ENCODE measurements at places on chromosomes 2 and 18.

DNA sequence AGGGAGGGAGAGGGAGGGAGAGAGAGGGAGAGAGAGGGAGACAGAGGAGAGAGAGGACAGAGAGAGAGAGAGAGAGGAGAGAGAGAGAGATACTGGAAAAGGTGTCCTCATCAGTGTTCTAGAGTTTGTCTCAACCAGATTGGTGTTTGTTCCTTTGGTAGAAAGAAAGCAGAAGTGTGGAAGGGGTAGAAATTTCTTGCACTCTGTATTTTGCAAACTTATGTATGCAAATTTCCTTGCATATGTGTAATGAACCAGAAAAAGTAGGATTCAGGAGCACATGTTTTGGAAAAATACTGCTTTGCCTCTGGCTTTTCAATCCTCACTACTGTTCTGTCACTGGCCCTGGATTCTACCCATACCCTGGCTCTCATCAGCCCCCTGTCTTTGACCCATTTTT, 1.1 kb upstream of the SP140 start:
- no peaks in the 10 kb centered on the region for H3K27me3 ChIP-seq
- no peaks in the 10 kb centered on the region for H3K4me1 ChIP-seq
- no peak overlapping the region for H3K4me3 ChIP-seq
- no peak overlapping the region for H3K27ac ChIP-seq
- no peak for DNase-seq

GRCh38 chr2:173855661-173856060, 109.5 kb downstream of the SP3 start:
- H3K4me1 ChIP-seq: no peaks in the 10 kb centered on the region
- no peak for DNase-seq
- no peak overlapping the region for H3K4me3 ChIP-seq
- H3K27me3 ChIP-seq: no peaks in the 10 kb centered on the region

DNA sequence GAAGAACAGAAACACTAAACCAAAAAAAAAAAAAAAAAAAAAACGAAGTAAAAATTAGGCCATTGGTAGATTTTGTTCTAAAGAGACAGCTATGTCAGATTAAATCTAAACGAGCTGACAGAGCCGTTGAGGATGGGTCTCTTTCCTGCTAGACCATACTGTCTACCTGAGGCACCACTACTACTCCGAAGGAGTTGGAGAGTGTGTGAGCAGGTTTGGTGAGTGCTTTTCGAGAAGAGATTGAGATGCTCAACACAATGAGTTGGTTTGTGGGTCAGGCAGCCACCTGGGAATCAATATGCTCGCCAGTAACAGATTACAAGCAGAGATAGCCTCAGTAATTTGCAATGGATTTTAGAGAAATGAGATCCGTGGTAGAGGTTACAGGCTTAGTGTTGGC, 281.5 kb upstream of the EPAS1 start:
- no peaks in the 10 kb centered on the region for H3K36me3 ChIP-seq
- DNase-seq: no peak
- H3K4me1 ChIP-seq: peaks cover 6% of the 10 kb centered on the region
- peak overlapping the region; percentile 12 for H3K27ac ChIP-seq
- no peak overlapping the region for H3K4me3 ChIP-seq

DNA sequence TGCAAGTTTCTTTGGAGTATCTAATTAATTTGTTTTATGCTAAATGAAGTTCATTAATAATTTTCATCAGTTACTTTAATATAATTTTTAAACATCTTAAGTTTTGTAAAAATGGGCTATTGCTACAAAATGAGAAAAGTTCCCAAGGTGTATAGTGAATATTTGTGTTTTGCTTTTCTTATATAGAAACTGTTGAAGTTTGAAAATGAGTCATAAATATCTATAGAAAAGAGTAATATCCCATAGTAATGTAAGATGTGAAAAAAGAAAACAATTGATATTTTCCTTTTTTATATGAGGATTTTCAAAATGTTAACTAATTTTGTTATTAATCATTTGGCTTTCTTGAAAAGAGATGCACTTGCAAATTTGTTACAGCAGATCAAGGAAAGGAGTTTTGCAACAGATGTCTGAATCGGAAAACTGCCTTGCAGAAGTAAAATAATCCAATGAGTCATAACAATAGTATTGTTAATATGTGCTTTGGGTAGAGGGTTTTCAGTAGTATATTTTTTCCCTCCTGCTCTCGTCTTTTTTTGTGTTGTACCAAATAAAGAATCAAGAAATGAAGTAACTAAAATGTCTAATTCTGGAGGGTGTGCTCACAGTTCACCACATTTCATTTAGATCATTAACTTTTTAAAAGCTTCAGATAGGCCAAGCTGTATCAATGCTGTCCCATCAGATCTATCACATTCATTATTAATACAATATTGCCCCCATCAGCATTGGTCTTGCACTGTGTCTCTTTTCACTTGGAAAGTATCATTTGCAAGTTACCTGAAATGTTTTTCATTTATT, 15.5 kb downstream of the DUSP19 start:
- DNase-seq: no peak
- H3K4me1 ChIP-seq: no peaks in the 10 kb centered on the region
- no peak overlapping the region for H3K27ac ChIP-seq
- H3K27me3 ChIP-seq: no peaks in the 10 kb centered on the region
- no peaks in the 10 kb centered on the region for H3K36me3 ChIP-seq

DNA sequence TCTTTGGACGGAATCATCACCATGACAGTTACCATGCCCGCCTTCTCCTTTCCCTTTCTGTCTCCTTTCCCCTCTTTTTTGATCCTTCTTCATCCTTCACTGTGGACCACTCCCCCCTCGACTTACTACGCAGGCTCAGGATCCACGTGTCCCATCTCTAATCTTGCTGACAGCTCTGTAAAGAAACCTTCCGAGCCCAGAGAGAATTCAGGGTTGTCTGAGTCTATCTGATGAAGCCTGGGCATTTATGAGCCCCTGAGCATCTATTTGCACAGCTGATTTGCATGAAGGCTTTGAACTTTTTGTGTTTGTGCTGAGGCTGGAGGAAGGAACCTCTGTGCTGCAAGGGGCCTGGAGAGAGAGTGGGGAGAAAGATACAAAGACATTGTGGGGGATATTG, 50.7 kb downstream of the CIB4 start:
- no peak overlapping the region for H3K27ac ChIP-seq
- H3K4me1 ChIP-seq: peaks cover 2% of the 10 kb centered on the region
- no peaks in the 10 kb centered on the region for H3K27me3 ChIP-seq
- H3K4me3 ChIP-seq: no peak overlapping the region
- H3K36me3 ChIP-seq: no peaks in the 10 kb centered on the region

DNA sequence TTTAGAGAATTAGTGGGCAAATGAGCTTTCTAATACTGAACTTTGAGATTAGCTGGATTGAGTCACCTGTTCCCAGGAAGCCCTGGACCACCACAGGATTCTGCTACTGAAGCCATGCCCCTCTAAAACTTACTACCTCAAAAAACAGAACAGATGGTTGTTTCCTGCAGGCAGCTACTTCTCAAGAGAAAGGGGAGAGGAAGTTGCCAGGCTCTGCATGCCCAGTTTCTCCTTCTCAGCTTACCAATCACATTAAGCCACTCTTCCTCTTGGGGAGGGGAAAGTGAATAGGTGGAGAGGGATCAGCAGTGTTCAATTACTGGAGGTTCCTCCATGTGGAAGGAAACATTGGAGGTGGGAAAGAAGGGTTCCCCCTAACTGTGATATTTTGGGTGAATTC, 24.9 kb upstream of the C1GALT1C1L start:
- no peaks in the 10 kb centered on the region for H3K27me3 ChIP-seq
- no peaks in the 10 kb centered on the region for H3K36me3 ChIP-seq
- no peak overlapping the region for H3K4me3 ChIP-seq
- H3K27ac ChIP-seq: no peak overlapping the region
- H3K4me1 ChIP-seq: no peaks in the 10 kb centered on the region

GRCh38 chr2:19238440-19239060, 119.9 kb downstream of the OSR1 start:
- H3K4me3 ChIP-seq: no peak overlapping the region
- DNase-seq: no peak
- H3K27me3 ChIP-seq: no peaks in the 10 kb centered on the region
- no peaks in the 10 kb centered on the region for H3K36me3 ChIP-seq
- H3K27ac ChIP-seq: no peak overlapping the region

- no peak overlapping the region for H3K27ac ChIP-seq
- no peaks in the 10 kb centered on the region for H3K36me3 ChIP-seq
- no peaks in the 10 kb centered on the region for H3K4me1 ChIP-seq
- DNase-seq: no peak
- no peak overlapping the region for H3K4me3 ChIP-seq
These were observed 100.1 kb upstream of the RNF152 start for GRCh38 chr18:61992923-61993322.

DNA sequence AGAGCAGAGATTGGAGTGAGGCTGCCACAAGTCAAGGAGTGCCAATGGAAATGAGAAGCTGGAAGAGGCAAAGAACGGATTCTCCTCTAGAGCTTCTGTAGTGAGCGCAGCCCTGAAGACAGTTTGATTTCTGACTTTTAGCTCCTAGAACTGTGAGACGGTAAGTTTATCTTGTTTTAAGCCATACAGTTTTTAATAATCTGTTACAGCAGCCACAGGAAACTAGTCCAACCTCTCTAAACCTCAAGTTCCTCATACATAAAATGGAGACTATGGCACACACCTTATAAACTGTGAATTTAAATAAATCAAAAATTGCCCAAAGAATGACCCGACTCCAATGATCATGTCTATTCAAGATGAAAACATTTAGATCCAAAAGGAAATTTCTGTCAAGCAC, 596.5 kb downstream of the BCL11A start:
- H3K27me3 ChIP-seq: no peaks in the 10 kb centered on the region
- no peak for DNase-seq
- H3K36me3 ChIP-seq: no peaks in the 10 kb centered on the region
- H3K4me1 ChIP-seq: no peaks in the 10 kb centered on the region

- no peaks in the 10 kb centered on the region for H3K36me3 ChIP-seq
- H3K4me3 ChIP-seq: no peak overlapping the region
- no peak for DNase-seq
- no peak overlapping the region for H3K27ac ChIP-seq
- no peaks in the 10 kb centered on the region for H3K27me3 ChIP-seq
These were observed 41.2 kb upstream of the RAB27B start for GRCh38 chr18:54787121-54787520.

DNA sequence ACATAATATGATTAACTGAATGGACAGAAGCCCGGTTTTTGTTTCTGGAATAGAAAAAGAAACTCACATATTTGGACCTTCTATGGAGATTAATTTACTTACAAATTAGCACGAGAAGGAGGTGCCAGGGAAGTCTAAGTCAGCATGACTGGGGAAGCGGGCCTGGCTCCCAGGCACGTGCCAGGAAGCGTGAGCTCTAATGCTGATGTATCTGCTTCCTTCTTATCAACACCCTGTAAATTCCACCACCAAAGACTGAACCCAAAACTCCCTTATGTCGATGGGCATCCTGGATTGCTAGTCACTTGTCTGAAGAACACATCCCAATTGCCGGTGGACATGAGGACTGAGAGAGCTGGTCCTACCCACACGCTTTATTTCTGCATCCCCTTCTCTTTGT, 134.5 kb downstream of the GALNT14 start:
- DNase-seq: no peak
- no peaks in the 10 kb centered on the region for H3K27me3 ChIP-seq
- no peak overlapping the region for H3K4me3 ChIP-seq
- no peaks in the 10 kb centered on the region for H3K36me3 ChIP-seq
- H3K27ac ChIP-seq: no peak overlapping the region

DNA sequence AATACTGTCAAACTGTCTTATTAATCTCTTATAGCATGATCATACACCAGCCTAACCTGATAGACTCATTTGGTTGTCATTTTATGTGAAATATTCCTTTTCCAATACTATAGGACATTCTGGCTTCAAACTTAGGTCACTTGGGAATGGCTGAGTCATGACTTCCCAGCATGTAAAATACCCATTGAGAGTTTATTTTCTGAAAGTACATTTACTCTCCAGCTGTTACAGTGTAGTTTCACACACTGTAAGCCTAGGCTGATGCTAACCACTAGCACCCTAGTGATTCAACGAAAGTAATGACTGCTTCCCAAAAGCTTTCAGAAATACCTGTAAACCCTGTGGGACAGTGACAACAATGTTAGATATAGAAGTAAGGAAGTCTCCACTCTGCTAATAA, 93.8 kb downstream of the FIGN start:
- no peak overlapping the region for H3K27ac ChIP-seq
- H3K27me3 ChIP-seq: no peaks in the 10 kb centered on the region
- peaks cover 4% of the 10 kb centered on the region for H3K4me1 ChIP-seq

DNA sequence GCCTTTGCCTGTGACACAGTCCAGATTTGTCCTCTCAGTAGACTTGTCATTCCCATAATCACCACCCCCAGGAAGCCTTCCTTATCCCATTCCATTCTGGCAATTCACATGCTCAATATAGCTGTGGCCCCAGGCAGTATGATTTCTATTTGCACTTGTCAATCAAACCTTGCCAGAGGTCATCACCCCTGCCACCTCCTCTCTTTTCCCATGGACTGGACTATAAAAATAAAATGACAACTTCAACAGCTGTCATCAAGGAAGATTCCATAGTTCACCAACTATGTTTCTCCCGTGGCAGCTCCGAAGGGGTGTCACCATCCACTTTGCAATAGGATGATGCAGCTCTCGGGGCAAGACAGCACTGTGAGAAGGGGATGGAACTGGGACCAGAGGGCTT, 255.7 kb downstream of the CELF4 start:
- DNase-seq: no peak
- H3K27ac ChIP-seq: no peak overlapping the region
- no peaks in the 10 kb centered on the region for H3K4me1 ChIP-seq
- no peaks in the 10 kb centered on the region for H3K27me3 ChIP-seq
- H3K4me3 ChIP-seq: no peak overlapping the region

DNA sequence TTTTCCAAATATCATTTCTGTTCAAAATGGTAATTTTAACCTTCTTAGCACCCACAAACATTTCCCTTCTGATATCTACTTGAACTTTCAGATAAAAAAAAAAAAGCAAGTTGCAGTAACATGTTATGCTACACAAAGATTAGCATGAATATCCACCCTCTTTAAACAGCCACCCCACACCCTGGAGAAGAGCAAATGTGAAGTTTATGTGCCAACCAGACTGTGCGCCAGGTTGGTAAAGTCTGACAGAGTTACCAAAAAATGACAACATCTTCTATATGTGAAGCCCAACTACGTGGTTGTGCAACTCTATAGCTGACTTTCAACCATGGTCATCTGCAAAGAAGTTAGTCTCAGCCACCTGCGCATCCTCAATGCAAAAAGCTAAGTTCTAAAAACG, 62.6 kb downstream of the BCL11A start:
- no peaks in the 10 kb centered on the region for H3K27me3 ChIP-seq
- H3K36me3 ChIP-seq: no peaks in the 10 kb centered on the region
- peaks cover 5% of the 10 kb centered on the region for H3K4me1 ChIP-seq
- no peak for DNase-seq
- H3K27ac ChIP-seq: no peak overlapping the region

GRCh38 chr2:17804358-17804757, 11.9 kb upstream of the MSGN1 start:
- H3K4me1 ChIP-seq: no peaks in the 10 kb centered on the region
- no peak for DNase-seq
- no peaks in the 10 kb centered on the region for H3K27me3 ChIP-seq
- no peaks in the 10 kb centered on the region for H3K36me3 ChIP-seq

All from iPS DF 6.9 (cell line).